ENCODE measurements at places on chromosomes 16 and 17.

DNA sequence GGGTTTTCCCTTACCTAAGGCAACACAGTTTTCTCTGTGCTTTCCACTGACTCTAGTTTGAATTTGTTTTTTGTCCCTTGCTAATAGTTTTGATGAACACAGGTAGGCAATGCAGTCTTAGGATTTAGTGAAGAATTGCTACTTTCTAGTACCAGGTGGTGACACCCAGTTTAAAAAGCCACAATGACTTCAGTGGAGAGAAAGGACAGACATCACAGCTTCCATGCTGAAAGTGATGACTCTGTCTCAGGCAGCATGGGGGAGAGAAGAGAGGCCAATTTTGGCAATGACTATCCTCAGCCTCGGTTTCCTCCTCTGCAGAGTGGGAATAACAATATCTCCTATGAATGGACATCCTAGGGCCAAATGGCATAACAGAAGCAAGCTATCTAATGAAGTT, 118.8 kb downstream of the AXIN2 start:
- DNase-seq: no peak

- no peak for DNase-seq
These were observed 25.7 kb downstream of the AKAP1 start for GRCh38 chr17:57110579-57111325.

- no peak for DNase-seq
These were observed 49.7 kb downstream of the TUBD1 start for GRCh38 chr17:59842901-59843652.

DNA sequence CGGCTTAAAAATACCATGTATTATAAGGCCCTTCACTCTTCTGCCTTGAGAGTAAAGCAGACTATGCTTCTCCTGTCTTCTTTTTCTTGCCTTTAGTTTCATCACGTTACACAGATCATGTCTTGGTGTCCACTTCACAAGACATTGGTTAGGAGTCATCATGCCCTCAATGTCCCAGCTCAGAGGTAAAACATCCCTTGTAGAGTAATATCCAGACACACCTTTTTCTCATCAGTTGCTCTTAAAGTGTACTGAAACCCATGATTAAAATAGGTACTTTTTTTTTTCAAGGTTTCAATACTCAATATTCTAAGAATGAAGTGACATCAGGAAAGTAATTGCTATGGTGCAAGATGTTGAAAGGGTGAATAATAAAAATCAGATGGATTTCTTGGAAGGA, 267.8 kb downstream of the PMP22 start:
- DNase-seq: no peak

GRCh38 chr16:88468275-88469129, 15.4 kb downstream of the ZFPM1 start:
- DNase-seq: no peak

GRCh38 chr17:8436844-8437171, 1.1 kb downstream of the NDEL1 start:
- no peak for DNase-seq

- no peak for DNase-seq
These were observed 208.2 kb upstream of the MYOCD start for GRCh38 chr17:12457493-12457892.

DNA sequence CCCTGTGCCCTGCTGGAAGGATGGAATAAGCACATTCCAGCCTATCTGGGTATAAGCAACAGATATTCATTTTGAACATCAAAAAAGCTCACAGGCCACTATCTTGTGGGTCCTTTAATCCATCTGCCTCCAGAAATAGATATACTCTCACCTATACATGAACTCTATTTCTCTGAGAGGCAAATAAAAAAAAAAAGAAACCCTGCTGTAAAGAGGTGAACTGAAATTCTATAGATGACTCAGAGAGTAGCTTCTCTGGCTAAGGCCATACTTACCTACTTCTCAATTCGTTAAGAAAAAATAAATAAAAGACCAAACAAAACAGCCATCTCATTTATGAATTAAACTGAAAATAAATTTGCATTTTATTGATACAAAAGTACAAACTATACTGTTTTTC, 86.3 kb downstream of the DYNLRB2 start:
- no peak for DNase-seq

GRCh38 chr17:66481271-66481670, 178.9 kb downstream of the PRKCA start:
- no peak for DNase-seq

- DNase-seq: no peak
These were observed 405.9 kb downstream of the SHISA9 start for GRCh38 chr16:13307255-13307654.

DNA sequence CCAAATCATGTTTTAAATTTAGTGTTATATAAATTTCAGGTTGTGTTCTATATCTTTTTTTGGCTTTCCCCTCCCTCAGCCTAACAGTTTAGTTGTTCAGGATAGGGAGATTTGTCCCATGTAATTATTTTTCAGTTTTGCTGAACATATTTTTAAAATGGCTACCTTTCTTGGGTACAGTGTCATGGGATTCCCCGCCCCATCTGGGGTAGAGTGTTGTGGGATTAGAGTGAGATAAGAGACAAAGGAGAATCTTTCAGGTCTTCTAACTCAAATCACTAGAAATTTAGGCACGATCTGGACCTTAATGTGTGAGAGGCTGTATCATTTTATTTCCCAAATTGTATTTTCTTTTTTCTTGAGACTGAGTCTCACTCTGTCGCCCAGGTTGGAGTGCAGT, 24.8 kb downstream of the NFAT5 start:
- DNase-seq: no peak

- DNase-seq: no peak
These were observed 72.0 kb upstream of the CHMP6 start for GRCh38 chr17:80919331-80920311.

DNA sequence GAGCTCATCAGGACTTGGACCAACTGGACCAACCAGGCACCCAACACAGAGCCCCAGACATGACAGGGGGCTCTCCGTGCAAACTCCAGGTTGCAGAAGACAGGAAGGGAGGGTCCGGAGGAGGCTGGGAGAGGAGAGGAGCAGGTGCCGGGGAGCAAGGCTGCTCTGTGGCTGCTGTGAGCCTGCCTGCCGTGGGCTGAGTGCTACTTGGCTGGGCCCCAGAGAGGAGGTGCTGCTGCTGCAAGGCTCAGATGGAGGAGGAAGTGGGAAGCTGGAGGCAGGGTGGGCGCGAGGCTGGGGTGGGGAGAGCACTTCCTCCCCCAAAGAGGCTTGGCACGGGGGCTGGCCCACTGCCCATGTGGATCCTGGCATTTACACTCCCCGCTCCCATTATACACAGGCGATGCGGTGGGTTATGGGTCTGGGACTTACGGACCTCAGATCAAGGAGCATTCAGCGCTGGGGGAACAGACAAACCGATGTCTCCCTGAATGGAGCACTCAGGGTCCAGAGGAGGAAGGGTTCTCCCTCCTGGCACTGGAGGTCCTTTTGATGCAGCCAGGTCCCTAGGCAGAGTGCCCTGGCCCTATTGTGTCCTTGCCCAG, 15.9 kb downstream of the EPOP start:
- DNase-seq: no peak

- no peak for DNase-seq
These were observed 3.3 kb downstream of the BCAR1 start for GRCh38 chr16:75248142-75248535.

DNA sequence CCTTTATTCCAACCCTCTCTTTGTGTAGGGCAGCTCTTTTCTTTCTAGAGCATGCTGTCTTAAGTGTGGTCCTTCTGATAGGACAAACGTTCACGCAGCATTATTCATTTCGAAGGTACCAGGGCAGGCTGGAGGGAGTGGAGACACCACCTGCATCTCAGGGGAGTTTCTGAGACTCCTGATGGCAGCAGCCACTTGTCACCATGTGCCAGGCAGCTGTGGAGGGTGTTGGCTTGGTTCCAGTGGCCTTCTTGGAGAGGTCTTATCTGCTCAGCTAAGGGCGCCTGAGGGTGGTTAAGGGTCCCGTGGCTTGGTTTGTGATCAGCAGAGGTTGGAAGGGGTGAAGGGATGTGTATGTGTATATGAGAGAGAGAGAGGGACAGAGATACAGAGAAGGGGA, 257.1 kb upstream of the EEF2KMT start:
- no peak for DNase-seq

DNA sequence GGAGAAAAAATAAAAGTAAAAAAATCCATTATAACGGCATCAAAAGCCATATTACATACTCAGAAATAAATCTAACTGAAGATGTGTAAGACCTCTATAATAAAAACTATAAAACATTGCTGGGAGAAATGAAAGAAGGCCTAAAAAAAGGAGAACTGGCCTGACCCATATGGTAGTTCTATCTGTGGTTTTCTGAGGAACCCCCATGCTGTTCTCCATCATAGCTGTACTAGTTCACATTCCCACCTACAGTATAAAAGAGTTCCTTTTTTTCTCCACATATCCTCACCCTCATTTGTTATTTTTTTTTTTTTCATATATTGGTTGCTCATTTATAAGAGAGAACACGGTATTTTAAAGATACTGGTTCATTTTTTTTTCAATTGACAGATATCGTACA, 191.8 kb downstream of the STX8 start:
- DNase-seq: no peak

DNA sequence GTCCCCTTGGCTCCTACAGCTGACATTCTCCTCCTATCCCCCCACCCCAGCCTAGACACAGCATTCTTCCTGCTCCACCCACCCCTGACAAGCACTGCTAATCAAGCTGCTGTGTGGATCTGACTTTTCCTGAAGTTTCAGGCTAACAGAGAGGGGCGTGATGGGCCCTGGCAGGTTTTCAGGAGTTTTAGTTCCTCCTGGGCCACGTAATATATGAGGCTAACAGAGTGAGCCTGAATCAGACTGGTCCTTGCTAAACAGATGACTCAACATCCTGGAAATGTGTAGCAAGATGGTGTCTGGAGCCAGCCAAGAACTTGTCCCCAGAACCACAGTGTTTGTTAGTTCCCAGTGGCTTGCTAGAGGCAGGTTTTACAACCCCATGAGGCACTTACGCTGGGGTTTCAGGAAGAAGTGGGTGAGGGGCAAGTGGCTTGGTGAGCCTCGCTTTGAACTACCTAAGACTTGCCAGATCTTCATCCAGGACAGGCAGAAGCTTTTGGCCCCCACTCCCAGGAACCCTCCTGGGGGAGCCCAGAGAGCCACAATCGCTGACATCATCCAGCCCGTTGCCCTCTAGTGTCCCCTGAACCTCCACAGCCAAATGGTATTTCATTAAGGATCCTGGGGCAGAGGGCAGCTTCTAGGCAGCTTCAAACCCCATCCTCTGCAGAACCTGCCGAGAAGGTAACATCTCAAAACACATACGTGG, 15.9 kb downstream of the TMEM92 start:
- peak; percentile 78 for DNase-seq

- DNase-seq: no peak
These were observed 12.5 kb downstream of the NOB1 start for GRCh38 chr16:69741951-69742904.

DNA sequence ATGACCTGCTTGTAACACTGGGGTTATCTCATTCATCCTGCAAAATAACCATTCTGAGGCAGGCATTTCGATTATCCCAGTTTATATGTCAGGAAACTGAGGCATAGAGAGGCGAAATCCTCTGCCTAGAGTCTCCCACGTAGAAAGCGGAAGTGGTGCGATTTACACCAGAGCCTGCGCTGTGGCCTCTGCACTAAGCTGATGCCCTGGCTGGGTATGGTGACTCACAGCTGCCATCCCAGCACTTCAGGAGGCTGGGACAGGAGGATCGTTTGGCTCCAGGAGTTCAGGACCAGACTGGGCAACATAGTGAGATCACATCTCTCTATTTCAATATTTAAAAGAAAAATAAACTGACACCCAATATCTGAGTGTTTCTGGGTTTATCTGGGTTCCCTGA, 59.3 kb upstream of the BCO1 start:
- DNase-seq: no peak

GRCh38 chr16:2196162-2196980, at the start of gene CASKIN1:
CASKIN1 (minus strand) TSS chr16:2196605; CDS start chr16:2196432, 173 bp downstream.
- no peak for DNase-seq

DNA sequence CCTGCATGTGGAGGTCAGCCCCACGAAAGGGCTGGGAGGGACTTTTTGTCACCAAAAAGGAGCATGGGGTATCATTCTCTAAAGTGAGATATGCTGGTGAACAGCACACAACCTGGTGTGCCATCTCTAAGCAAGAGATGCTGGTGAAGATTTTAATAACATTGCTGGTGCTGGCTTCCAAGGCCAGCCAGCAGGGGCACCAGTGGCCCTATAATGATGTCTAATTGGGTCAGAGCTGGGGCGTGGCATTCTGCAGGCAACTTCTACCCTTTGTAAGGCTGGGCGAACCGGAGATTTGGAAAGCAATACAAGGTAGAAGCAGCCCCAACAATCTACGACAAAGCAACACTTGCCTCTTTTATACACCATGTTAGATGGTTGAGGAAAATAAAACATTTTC, 16.8 kb downstream of the SDR42E1 start:
- no peak for DNase-seq

DNA sequence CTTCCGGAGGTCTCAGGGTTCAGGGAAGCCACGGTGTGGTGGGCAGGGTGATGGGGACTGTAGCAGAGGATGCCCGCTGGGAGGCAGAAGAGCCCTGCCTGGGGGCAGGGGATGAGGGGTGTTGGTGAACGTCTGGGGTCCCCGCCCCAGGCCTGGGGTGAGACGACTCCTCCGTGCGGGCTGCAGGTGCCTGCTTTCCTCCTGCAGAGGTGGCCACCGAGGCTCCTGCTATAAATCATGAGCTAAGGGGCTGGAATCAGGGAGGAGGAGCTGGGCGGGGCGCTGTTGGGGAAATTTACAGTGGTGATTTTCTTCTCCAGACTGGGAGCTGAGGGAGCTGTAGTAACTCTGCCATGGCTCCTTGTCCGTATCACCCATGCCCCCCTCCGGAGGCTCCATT, 167.0 kb downstream of the MRM1 start:
- DNase-seq: no peak

DNA sequence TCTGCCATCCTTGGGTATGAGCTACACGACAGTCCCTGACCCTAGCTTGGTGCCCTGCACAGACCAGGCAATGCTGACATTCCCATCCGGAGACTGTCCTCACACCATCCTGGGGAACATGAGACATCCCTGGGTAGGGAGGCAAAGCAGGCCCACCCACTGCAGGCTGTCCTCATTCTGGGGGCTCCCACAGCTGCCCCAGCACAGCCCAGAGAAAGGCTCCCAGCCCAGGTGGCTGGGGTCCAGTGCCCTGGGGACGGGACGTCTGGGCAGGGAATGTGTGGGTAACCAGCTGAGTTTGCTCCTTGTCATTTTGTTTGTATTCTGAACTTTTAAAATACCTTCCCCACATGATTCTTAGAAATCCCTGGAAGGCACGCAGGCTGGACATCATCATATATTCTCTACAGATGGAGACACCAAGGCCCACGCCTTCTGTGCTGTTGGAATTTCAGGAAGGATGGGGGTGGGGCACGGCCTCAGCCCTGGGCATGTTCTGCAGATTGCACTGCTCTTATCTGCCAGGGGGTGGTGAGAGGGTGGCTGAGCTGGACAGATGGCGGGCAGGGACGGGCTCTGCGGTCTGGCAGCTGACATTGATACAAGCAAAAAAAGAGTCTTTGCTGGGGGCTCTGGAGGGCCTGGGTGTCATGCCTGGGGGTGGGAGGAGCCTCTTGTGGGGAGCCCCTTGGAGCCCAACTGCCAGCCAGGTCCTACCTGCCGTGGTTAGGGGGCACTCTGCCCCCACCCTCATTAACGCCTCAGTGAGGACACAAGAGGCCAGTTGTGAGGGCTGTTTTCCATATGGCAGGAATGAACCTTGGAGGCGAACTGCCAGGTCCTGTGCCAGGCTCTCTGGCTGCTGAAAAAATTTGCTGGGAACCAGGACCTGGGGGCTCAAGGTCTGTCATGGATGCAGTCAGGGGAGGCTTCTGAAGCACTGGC, 28.4 kb downstream of the LRRC75A start:
- no peak for DNase-seq

- no peak for DNase-seq
These were observed 36.8 kb downstream of the MSI2 start for GRCh38 chr17:57293077-57293476.

All from left forelimb (tissue), 1 donor.